Activated T-helper 1 cell treated with anti-CD3 and anti-CD28 coated beads, Interleukin-2, amount 50 U/mL, for 16 hours (primary cell): ENCODE measurements at places on chromosomes 2 and 18.
A peak's percentile ranks its signal among the peaks of the same experiment; 100 is the strongest.

- DNase-seq, result no peak
Measured at GRCh38 chr18:75393721-75394120, 33.8 kb downstream of the SMIM21 start.

GRCh38 chr2:84939426-84940087 is 31.4 kb upstream of the KCMF1 start:
- peak; percentile 59 for DNase-seq

GRCh38 chr2:182917924-182918323 is 51.5 kb upstream of the FRZB start:
- DNase-seq, result no peak

GRCh38 chr2:61426267-61426897 is 44.5 kb downstream of the USP34 start:
- DNase-seq, result peak; percentile 39

DNA sequence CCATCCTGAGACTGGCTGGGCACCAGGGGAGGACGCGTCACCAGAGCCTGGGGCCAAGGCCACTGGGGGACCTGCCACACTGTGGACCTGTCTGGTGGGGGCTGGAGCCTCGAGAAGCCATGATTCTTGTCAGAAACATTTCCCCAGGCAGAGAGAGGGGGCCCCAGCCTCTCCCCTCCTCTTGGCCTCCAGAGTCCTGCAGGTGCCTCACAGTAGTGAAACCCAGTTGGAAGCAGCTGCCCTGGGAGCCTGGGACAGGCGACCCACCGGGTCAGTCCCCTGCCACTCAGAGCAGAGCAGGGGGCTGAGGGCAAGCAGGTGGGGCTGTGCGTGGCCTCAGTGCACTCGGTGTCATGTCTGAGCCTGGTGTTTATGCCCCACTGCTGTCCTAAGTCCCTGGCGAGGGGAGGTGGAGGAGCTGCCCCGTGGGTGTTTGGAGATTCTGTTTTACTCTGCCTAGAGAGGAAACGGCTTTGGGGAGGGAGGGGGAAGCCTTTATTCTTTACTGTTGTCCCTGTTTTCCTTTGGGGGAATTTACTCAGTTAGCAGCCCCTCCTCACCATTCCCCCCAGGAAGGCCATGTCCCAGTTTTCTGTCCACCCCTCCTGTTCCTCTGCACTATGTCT is 7.7 kb downstream of the OXER1 start:
- DNase-seq, result no peak
